ENCODE measurements at places on chromosomes 5 and 9.

GRCh38 chr5:155987265-155987810 lies 339.6 kb upstream of the SGCD start:
- DNase-seq = no peak

GRCh38 chr5:145292278-145292677 lies 542.9 kb downstream of the PRELID2 start:
- DNase-seq = no peak

DNA sequence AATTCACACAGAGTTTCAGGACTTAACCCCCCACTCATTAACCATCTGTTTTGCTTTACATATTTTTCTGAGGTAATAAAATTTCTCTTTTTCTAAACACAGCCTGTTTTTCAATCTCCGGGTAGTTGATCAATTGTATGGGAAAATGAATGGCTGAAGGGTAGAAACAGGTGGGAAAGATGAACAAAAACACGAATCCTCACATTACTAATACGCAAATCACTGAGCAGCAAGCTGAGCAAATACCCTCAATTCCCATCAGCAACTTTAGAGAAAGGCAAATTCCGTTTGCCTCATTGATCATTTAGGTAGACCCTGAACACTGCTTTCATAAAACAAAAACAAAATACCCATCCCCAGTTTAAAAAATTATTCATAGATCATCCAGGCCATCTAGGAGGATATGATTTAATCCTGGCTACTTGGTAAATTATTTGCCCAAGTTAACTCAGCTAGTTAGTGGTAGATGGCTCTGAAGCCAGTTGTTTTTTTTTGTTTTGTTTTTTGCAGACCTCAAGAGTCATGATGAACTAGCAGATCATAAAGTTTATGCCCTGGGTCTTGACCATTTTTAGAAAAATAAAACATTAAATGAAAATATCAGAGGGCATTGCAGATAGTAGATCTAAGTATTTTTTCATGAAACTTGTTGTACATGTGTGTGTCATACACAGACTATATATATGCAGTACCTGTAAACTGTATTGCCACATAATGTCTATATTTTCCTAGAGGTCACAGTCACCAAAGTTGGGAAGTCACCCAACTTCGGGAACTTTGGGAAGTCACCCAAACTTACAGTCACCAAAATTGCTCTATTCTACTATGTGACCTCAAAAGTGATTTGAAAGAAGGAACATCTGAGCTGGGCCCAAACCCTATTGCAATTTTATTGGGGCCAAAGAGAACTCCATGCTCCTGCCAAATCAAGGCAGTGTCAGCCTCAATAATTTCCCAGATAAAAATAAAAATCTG lies 1.6 kb upstream of the CD274 start:
- DNase-seq = no peak

- no peak for DNase-seq
These were observed 6.2 kb downstream of the TUT7 start for GRCh38 chr9:86347991-86348390.

- DNase-seq = no peak
These were observed 121.5 kb downstream of the SV2C start for GRCh38 chr5:76204713-76205112.

- DNase-seq = no peak
These were observed 4.4 kb upstream of the OR2S2 start for GRCh38 chr9:35962126-35962906.

- no peak for DNase-seq
These were observed 19.6 kb downstream of the CYFIP2 start for GRCh38 chr5:157285310-157286035.

DNA sequence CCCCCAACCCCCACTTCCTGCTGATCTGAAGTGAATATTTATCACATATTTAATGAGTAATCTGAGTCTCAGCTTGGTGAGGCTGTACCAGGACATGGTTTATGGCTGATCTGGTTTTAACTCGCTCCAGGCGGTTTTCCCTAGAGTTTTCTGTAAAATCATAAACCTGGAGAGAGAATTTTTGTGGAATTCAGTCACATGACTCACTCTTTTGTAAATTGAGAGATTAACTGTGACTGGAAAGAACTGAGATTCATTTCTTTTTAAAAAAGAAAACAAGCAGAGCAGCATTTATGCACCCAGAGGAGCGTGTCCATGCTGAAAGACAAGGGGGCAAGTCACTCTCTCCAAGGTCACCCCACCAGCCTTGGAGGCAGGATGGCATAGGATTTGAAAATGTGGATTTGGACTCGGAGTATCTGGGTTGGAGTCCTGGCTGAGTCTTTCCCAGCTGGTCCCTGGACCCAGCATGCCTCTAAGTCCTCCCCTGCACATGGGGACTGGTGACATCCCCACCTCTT lies 81.8 kb downstream of the ZNF618 start:
- DNase-seq = no peak

DNA sequence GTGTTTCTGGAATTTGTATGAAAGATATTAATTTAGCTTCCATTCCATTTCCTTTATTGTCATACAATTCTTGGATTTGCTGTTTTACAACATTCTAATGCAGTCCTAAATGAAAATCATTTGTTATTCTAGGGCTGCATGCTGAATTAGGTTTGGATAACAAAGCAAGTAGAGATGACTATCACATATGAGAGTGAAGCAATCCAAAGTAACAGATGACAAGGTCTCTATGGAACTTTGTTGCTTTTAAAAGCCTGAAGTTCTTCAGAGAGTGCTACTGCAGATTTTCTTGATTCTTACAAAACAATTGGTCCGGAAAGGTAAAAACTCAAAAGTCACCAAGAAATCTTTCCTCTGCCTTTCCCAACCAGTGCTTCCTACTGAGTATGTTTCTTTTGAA lies 56.9 kb upstream of the VCAN start:
- no peak for DNase-seq

DNA sequence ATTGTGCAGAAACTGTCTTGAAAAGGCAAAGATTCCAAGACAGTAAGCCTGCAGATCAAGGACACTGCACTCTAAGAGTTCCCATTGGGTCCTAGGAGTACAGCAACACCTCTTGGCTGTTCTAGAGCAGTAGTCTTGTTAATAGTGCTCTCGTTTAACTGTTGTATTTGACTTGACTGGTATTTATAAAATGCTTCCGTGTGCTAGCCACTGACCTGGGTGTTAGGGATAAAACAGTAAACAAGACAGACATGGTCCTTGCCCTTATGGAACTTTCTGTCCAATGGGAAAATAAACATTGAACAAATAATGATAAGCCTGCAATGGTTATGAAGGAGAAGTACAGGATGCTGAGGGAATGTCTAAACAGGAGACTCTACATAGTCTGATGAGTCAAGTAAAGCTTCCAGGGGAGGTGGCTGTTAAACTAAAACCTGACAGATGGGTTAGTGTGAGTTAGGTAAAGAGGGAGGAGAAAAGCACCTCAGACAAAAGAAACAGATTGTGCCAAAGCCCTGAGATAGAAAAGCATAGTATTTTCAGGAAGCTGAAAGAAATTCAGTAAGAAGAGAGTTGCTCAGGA lies 33.3 kb downstream of the TDRD7 start:
- DNase-seq = no peak

- DNase-seq = no peak
These were observed 38.8 kb downstream of the MRPL36 start for GRCh38 chr5:1760656-1761452.

DNA sequence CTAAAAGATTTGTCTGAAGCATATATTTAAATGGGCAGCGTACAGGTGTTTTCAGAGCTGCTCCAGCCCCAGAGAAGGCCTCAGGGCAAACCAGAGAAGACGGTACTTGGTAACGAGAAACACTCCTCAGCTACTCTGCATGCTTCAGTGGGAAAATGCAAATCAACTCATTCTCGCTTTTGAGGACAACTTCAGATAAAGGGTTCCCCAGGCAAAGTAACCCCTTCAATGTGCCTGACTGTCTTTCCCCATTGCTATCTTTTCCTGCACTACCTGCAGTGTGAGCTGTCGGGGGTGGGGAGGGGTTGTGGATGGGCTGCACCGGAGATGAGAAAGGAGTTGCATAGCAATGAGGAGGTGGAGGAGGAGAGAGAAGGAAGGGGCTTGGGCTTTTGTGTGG lies 339.7 kb upstream of the CLINT1 start:
- no peak for DNase-seq

GRCh38 chr9:12753931-12754330 lies 20.9 kb upstream of the LURAP1L start:
- no peak for DNase-seq

DNA sequence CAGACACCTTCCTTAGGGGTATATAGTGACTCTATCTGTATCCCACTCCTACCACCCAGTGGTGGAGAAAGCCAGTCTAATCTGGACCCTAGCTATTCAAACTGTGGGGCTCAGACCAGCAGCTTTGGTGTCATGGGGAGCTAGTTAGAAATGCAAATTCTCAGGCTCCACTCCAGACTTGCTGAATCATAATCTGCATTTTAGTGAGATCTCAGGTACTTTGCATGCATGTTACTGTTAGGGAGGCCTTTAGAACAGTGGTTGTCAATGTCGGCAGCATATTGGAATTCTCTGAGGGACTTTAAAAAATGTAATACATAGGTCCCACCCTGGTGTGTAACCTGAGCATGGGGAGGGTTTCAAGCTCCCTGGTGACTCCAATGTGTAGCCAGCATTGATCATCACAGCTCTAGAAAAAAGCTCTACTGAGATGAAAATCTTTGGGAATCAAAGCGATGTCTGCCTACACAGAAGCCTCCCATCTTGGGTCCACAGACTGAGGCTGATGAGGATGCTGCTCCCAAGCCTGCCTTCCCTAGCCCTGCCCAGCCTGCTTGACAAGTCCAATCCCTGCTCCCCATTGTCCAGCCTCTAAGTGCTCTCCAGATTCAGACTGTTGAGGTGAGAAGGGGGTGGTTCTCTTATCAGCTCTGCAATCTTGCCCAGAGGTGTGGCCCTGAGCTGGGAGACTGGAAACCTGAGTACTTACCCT lies 11.9 kb upstream of the GM2A start:
- DNase-seq = no peak

DNA sequence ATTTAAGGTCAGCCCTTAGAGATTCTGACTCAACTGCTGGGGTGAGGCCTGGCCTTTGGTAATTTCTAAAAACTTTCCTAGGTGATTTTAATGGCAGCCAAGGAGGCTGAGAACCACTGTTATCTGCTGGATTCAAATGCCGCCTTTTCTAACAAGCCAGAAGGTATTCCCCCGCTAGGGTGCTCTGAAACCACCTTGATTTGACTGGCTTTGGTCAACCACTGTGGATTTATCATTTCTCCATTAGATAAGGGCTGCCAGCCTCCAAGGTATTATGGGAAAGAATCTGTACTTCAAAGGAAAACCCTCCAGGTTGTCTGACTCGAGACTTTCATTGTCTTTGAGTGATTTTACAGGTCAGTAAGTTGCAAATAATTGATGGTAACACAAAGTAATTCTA lies 4.3 kb downstream of the ANXA6 start:
- DNase-seq = no peak

GRCh38 chr9:97710356-97711222 lies 13.4 kb upstream of the XPA start:
- DNase-seq = no peak

DNA sequence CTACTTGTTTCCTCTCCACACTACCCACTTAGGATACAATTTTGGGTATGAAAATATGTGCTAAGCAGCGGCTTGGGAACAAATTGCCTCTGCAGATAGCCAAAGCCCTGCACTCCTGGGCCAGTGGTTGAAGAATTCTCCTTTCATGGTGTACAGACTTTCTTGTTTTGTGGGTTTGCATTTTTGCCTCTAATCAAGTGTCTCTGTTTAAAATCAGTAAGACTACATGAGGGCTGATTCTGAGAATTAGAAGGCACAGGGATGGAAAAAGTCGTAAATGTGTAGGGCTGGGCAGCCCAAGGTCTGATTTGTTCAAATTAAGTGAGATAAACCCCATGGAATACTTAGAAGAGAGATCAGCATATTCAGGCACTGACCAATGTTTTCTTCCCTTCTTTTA lies 103.7 kb upstream of the CD180 start:
- no peak for DNase-seq

GRCh38 chr9:99590840-99591239 lies 230.8 kb upstream of the NR4A3 start:
- no peak for DNase-seq

GRCh38 chr5:168752416-168753190 lies 173.4 kb upstream of the PANK3 start:
- no peak for DNase-seq

GRCh38 chr9:98860871-98861293 lies 53.4 kb downstream of the GALNT12 start:
- no peak for DNase-seq

DNA sequence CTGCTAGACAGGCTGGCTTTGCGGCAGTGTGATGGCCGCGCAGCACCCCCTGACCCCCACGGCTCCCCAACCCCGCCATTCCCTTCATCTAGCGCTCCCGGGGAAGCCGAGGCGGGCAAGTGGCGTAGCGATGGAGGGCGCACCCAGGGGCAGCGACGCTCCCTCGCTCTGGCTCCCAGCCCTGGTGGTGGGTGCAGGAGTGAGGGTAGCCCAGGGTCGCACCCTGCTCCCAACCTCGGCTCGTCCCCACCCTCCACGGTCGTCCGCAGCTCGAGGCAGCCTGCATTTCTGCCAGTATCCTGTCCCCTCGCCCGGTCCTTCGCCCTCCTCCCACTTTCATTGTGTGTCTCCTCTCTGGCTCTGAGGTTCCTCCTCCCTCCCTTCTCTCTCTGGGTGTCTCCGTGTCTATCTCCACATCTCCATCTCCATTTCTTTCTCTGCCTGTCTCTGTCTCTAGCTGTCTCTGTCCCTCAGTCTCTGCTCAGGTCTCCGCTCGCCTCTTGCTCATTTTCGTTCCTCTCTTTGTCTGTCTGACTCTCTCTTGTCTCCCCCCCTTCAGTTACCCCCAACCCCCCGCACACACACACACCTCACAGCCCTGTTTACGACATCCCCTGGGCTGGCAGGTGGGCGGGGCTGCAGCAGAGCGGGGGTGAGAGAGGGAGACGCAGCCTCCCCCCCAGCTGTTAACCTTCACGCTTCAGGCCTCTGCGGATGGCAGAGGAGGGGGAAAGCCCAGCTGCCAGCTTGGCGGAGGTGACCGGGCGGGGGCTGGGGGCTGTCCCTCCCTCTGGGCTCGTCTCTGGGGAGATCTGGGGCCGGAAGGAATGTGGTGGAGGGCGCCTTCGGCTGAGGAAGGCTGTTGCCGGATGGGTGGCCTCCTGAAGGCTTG lies 48.7 kb upstream of the PSD2 start:
- no peak for DNase-seq

DNA sequence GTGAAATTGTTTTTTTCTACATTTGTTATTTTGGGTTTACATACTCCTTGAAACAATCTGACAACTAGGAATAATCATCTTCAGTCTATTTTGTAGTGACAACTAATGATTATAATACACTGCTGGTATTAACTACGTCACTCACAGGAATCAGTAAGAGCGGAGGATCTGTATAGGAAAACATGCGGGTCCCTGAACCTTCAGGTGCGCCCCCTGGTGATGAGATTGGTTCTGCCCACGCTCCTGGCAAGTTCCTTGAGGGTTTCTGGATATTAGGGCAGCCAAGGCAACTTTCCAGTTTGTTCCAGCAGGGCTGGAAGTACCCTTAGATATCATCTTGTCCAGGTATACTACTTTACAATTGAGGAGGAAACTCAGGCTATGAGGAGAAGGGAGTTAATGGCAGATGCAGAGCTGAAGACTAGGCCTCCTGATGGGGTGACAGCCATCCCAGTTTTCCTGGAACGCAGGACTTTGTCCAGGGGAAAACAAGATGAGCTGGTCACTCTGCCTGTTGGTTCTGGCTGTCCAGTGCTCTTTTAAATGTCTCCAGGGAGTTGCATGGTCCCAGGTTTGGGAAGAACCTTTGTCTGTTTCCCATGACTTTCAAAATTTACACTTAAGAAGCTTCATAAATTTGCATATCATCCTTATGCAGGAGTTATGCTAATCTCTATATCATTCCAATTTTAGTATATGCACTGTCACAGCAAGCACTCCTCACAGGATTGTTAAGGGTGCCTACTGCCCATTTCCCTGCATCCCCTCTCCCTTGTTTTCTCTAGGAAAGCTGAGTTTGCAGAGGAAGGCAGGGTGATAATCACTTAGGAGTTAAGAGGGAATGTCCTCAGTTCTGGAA lies 14.9 kb upstream of the WNT8A start:
- DNase-seq = peak; percentile 42

Measured in stimulated activated CD4-positive, alpha-beta T cell treated with anti-CD3 and anti-CD28 coated beads, Interleukin-12 subunit alpha, Interleukin-12 subunit beta, amount 100 ng/mL, for 24 hours (primary cell).